Hematopoietic multipotent progenitor cell (in vitro differentiated cells): ENCODE measurements at places on chromosomes 5 and 9.

GRCh38 chr5:103283120-103283519, 24.6 kb downstream of the MACIR start:
- DNase-seq: no peak

- no peak for DNase-seq
Observed at GRCh38 chr9:123058834-123059233, 25.4 kb downstream of the GPR21 start.

DNA sequence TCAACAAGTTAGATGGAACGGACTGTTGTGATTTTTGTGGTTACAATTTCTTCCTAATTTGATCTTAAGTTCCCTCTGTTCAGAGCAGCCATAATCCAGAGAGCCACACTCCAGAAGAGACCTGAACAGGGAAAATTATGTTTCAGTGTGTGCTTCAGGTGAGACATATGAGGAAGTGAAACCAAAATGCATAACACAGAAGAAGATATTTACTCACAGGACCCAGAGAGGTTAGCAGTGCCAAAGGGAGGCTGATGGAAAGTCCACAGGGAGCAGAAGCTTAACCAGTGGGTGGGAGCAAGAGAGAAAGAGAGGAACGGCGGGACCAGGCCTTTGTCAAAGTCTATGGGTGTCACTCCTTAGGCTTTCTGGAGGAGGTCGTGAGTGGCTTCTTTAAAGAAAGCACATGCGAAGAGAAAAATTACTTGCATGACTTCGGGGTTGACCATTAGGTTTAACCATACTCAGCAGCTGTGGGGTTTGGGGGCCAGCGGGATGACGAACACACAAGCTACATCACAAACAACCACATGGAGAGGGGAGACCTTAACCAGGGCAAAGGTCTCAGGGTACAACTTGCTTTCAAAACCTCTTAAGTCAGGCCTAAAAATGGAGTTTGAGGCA, 141.4 kb downstream of the MED10 start:
- no peak for DNase-seq

DNA sequence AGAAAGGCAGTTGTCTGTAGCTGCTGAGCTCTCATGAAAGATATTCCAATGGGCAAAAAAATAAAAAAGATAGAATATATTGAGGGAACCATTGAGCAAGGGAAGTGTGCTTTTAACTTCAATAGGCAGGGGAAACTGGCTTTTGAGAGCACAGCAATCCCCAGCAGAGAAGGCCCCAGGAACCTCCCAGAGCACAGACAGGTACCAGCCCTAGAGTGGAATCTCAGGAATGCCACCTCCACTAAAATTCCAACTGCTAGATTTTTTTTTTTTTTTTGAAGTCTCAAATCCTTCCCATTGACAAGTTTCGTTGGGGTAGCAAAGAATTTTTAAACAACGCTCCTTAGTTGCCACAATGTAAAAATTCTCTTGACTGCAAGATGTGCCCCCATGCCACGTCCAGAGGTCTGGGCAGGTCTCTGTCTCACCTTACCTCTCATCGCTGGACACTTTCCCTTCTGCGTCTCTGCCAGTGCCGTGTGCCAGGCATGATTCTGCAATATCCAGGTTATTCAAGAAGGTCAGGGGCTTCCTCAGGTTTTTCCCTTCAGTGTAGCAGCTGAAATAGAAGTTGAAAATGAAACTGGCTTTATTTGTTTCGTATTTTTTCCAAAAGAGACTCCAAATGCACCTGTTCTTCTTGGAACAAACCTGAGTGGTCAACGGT, 64.2 kb upstream of the IRX1 start:
- DNase-seq: no peak

DNA sequence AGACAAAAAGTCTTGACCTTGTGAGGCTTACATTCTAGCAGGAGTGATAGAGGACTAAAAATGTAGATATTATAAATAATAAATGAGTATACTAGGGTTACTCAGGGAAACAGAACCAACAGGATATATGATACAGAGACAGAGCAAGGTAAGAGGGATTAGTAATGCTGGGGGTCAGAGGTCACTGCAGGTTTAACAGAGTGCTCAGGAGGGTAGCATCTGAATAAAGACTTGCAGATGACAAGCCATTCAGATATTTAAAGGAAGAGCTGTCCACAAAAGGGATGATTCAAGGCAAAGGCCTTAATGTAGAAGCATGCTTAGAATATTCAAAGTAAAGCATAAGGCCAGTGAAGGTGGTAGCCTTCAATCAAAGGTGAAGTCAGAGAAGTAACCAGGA, 65.6 kb upstream of the SEMA6A start:
- no peak for DNase-seq

- DNase-seq: no peak
Observed at GRCh38 chr5:86118542-86118941, 499.2 kb upstream of the COX7C start.

GRCh38 chr5:4520559-4520958, 619.6 kb upstream of the ADAMTS16 start:
- no peak for DNase-seq

DNA sequence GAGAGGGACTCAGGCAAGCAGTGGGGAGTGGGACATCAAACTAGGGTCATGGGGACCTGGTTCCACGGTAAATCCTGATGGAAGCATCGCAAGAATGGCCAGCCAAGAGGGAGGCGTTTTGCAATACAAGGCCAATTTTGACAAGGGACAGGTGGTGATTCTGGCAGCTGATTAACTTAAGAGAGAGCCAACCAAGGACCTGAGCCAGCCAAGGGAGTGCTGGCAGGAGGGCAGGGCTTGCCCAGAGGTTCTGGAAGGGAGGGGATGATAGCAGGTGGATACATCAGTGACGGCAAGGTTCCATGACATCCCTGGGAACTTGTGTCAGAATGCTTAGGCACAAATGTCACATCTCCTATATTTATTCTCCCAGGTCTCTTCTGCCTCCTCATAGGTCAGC, 32.8 kb upstream of the PUM3 start:
- no peak for DNase-seq

DNA sequence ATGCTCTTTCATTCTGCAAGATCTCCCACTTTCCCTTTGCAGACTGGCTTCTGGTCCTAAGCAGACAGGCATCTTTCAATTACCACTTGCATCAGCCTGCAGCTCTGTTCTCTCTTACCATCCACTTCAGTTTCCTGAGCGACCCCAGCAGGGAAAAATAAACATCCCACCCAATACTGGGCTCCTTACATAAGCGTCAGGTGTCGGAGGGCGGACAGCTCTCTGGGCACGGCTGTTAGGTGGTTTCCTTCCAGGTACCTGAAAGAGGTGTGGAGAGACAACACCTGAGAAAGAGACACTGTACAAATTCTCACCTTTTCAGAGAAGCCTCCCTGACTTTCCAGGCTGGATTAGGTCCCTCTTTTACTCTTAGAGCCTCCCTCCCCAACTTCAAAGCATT, 145.1 kb upstream of the PANK3 start:
- DNase-seq: no peak

- DNase-seq: no peak
Observed at GRCh38 chr5:77828445-77828844, 52.3 kb upstream of the TBCA start.

- peak; percentile 11 for DNase-seq
Observed at GRCh38 chr9:1837453-1838084, 177.6 kb upstream of the SMARCA2 start.

GRCh38 chr5:128667152-128667551, 129.1 kb upstream of the FBN2 start:
- DNase-seq: no peak

- DNase-seq: no peak
Observed at GRCh38 chr5:34998058-34998789, 49.5 kb downstream of the AGXT2 start.

GRCh38 chr9:129322022-129322621, 144.1 kb upstream of the IER5L start:
- DNase-seq: no peak

DNA sequence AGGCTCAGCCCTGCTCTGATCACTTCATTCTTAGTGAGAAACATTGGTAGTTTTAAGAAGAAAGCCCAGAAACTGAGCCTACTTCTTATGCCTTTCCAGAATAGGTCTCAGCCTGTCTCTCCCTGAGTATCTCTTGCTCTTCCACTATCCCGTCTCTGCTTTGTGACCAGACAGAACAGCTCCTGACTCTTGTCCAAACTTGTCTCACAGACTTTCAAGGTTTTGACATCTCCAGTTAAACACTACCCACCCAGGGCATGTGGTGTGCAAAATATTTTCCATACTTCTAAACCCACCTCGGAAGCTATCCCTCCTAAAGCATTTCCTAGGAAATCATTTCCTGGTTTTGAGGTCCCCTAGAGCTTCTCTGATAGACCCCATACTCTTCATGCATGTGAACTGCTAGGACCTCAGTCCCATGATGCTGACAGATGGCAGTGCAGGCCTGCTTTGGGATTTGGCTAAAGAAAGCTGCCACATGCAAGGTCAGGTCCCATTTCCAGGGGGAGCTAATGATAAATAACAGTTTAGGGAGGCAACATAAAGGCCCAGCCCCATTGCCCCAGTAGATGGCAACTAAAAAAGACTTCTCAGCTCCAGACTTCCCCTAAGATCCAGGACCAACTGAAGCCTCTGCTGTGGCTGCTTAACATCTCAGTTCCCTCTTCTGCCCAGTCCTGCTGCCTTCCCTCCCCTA, 211.5 kb downstream of the MED10 start:
- DNase-seq: no peak
